NK-92 treated with Interleukin-12 subunit alpha and Interleukin-12 subunit beta, amount 100 ng/mL, for 24 hours (cell line): ENCODE measurements at places on chromosomes 12 and 14.
A peak's percentile ranks its signal among the peaks of the same experiment; 100 is the strongest.

DNA sequence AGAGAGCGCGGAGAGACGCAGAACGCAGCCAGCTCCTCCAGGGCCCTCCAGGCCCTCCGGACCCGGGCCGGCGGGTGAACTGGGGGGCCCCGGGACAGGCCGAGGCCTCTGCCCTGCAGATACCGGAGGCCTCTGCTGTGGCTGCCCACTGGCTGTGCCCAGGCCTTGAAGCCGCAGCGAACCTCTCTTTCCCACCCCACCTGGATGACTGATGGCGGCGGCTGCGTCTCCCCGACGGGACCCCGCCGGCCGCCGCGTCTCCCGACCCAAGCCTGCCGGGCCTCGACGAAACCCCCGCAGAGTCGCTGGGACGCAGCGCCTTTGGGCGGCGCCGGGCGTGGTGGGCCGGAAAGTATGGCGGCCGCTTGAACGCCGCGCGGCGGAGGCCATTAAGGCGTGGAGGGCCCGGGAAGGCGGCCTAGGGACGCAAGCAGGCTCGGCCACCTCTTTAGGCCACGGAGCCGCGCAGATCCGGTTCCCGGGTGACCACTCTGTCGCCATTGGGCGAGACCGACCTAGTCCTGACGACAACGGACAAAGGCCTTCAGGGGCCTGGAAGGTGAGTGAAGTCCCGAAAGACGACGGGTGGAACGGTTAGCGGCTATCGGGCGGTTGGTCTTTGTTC is 8.4 kb upstream of the ERGIC2 start:
- DNase-seq = no peak

DNA sequence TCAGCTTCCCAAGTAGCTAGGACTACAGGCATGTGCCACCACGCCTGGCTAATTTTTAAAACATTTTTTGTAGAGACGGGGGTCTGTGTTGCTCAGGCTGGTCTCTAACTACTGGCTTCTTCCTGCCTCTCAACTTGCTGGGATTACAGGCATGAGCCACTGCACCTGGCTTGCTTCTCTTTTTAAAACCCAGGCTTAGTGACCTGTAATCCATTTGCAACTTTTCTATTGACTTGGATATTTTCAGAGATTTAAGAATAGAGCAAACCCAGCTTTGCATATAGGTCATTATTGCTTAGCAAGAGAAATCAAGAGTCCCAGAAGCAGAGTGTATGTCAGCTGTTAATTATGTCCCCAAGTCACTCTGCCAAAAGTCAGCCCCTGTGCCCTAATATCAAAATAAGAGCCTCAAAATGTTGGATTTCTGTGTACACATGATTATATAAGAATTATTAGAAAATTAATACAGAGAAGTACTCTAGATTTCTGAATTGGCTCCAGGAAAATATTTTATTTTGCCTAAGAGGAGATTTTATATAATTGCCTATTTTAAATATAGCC is 24.9 kb downstream of the TCP11L2 start:
- DNase-seq = no peak

GRCh38 chr12:5430641-5431603 is 986 bp upstream of the NTF3 start:
- DNase-seq = no peak

GRCh38 chr12:48999371-49000131 is at the start of gene DDN:
Gene DDN (minus strand): TSS chr12:48999375. CDS start chr12:48999287, 88 bp downstream.
- peak; percentile 51 for DNase-seq

GRCh38 chr12:41769810-41770209 is 374.9 kb downstream of the GXYLT1 start:
- DNase-seq = no peak

GRCh38 chr14:50407111-50407812 is 10.6 kb upstream of the CDKL1 start:
- no peak for DNase-seq

DNA sequence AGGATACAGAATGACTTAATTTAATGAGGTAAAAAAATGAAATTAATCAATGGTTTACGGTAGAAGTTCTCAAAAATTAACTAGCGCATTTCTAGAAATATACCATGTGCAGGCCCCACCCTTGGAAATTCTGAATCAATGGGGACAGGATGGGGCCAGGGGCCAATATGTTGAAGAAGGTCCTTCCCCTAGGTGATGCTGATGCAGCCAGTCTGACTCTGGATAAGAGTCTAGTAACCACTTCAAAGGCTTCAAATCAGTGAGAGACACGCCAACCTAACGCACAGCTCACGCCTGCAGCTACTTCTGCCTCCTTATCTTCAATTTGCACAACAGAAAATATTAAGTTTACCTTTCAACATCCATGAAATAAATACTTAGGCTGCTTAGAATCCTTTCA is 14.9 kb downstream of the GIT2 start:
- DNase-seq = no peak

DNA sequence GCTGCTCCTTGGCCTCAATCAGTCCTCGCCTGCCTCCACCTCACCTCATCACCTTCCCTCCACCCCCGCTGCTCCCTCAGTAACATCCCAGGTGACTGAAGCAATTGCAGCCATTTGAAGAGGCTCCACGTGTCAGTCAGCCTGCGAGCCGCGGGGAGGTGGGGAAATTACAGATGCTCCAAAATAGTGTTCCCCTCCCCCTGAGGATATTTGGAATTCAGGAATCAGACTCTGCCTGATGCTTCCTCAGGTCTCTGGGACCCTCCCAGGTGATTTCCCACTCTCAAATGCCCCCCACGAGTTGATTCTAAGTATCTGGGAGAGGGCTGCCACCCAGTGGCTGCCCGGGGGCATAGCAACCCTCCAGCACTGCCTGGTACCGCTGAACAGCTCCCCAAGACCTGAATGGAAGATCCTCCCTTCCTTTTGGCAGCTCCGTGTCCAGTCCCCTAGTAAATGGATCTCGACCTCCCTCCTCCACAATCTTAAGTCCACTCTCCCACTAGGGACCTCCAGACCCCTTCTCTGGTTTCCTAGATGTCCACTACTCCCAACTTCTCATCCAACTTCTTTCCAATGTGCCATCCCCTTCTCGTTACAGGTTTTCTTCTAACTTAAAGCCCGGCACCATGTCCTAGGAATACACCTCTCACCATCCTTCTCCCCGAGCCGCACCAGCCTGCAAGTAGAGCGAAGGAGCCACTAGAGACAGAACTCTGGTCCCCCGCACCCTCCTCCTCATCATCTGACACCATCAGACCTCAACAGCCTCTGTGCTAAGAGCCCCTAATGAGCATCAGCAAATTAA is 1.4 kb upstream of the ASIC1 start:
- DNase-seq = no peak

DNA sequence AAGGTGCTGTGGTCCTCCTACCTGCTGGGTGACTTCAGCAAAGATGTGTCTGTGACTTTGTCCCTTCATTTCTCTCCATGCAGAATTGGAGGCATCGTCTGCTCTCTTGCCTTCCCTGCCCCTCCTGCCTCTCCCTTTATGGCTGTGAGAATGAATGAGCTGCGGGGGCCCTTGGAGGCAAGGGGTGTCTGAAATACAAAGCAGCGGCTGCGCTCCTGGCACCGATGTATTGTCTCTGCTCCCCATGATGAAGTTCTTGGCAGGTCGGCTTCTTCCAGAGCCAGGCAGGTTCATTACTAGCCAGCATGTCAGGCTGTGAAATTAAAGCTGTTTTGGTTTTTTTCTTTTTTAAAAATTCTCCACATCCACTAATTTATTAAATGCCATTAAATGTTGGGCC is 194.5 kb downstream of the TSPAN9 start:
- DNase-seq = no peak

- no peak for DNase-seq
These were observed 9.5 kb upstream of the CSAD start for GRCh38 chr12:53190108-53190729.

GRCh38 chr14:68884031-68885030 is 91.5 kb upstream of the ZFP36L1 start:
- DNase-seq = no peak

DNA sequence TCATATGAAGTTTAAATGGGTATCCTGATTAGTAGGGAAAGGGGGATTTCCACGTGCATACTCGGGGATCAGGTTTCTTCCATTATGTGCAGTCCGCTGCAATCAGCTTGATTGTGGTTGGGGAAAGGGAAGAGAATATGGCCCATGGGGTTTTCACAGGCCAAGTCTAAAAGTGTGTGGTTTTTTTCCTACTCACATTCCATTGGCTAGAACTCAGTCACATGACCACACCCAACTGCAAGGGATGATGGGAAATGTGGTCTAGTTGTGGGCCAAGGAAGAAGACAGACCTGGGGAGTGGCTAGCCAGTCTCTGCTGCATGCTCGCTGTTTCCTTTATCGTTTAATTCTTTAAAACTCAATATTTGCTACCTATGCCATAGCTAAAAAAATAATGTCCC is 105.1 kb downstream of the PRIMA1 start:
- DNase-seq = no peak

GRCh38 chr14:21868442-21869046 is 194.9 kb upstream of the OR4E1 start:
- peak; percentile 9 for DNase-seq

GRCh38 chr12:55745361-55746173 is 2.6 kb downstream of the GDF11 start:
- DNase-seq = no peak

DNA sequence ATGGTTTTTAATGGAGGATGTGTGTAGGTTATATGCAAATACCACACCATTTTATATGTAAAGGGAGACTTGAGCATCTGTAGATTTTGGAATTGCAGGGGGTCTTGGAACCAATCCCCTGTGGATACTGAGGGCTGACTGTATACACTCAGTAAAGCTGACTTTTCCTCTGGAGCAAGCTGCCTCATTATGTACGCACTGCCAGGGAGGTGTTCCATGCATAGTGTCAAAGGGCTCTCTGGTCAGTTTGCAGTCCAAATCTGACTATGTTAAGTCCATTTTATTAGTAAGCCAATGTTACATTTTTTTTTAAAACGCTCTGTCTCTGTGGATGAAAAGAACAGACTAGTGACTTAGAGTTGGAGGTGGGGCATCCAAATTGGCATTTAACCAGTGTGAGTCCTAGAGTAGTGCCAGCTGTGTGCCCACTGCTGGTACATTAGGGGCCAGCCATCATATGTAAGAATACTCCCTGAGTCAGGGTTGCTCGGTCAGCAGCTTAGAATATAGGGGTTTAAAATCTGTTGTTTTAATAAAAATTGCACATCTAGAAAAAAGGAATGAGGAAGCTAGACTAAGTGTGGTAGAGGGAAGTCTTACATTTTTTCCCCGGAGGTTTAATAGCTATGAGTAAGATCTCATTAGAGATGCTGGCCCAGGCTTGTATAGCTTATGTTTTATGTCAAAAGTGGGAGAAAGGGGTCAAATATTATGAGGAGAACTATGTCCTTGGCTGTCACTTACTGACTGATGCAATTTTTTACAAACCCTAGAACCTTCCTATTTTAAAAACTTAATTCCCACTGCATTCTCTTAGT is 87.0 kb downstream of the TESC start:
- no peak for DNase-seq

- DNase-seq = peak; percentile 48
These were observed 30.8 kb downstream of the LGMN start for GRCh38 chr14:92717571-92718042.

DNA sequence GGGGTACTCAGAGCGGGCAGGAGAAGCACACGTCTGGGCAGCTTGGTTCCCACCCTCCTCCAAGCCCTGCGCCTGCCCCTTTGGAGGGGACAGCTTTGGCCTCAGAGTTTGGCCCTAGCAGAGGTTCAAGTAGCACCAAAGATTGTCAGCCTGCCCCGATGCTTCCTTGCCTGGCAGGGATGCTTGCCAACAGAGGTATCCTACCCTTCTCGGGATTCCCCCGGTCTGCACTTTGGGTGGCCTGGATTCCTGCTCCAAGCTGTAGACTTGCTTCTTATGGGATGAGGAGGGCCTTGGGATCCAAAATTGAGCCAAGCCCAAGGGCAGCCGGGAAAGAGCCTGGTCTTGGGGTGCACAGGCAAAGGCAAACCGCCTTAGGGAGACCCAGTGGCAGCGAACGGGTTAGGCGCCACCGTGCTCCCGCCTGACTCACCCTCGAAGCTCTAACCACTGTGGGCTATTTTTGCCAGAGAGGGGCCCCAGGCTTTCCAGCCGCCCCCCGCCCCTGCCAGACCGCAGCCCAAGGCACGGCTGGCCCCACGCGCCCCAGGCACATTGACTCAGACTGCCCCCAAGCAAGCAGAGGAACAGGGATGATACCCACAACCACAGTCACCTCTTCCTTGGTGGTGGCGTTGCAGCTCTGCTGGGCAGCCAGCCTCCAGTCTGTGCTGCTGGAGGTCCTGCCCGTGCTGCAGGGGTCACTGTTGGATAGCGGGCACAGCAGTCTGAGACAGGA is 847 bp upstream of the WNT10B start:
- DNase-seq = peak; percentile 84

GRCh38 chr14:103546652-103547454 is 15.6 kb downstream of the BAG5 start:
- DNase-seq = peak; percentile 37

GRCh38 chr12:88142610-88142991 is 494 bp downstream of the TMTC3 start:
- peak; percentile 2 for DNase-seq

GRCh38 chr12:128661226-128661569 is 162.6 kb downstream of the SLC15A4 start:
- DNase-seq = no peak

DNA sequence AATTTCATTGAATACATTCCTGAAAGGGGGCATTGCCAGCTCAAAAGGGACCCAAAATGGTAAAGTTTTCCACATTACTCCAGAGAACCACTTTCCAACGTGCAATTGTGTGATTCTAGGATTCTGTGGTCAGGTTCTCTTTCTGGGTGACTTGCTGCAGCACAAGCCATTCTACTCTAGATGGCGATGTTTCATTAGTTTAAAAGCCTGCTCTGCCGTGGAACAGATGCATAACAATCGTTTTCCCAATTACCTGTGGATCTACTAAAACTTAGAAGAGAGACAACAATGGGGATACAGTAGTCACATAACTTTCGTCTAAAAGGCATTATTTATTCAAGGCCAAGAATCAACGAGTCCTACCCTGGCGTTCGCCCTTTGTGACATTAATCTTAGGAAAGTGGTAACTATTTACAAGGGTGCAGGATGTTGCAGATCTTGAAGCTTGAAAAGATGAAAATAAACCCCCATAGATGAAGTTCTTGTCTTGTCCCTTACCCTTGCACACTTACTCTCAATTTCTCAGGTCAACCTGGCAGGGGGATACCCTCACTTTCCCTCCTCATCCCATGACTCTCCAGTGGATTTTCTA is 400.9 kb downstream of the SNAPC1 start:
- DNase-seq = no peak
